ENCODE measurements at places on chromosomes 3 and 15.

DNA sequence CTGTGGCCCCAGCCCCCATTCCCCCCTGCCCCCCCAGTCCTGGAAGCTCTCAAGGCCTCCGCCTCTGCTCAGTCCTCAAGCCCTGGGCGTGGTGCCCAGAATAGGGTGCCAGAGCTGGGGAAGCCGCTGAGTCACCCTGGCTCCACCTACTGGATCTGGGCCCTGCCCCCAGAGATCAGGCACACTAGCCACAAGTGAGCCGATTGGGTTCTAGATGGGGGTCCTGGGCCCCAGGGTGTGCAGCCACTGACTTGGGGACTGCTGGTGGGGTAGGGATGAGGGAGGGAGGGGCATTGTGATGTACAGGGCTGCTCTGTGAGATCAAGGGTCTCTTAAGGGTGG lies 5.7 kb downstream of the EIF4G1 start:
- DNase-seq: peak; percentile 98

GRCh38 chr3:142680710-142681109 lies 43.1 kb upstream of the TRPC1 start:
- no peak for DNase-seq

- no peak for DNase-seq
These were observed 74.8 kb upstream of the P2RY1 start for GRCh38 chr3:152760024-152760563.

GRCh38 chr3:133119176-133119575 lies 81.0 kb downstream of the TMEM108 start:
- no peak for DNase-seq

DNA sequence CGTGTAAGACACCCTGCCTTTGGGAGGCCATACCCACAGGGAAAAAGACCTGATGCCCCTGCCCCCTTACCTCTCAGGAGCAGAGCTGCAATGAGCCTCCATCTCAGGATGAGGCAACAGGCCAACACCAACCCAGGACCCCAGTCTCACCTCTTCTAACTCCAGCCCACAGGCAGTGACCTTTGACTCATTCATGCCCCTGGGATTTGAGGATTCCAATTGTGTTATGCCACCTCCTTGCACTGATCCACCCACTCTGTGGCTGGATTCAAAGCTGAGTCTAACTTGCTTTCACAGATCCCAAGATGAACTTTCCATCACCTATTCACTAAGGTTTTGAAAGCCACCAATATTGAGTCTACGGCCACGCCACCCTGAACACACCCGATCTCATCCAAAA lies 64.7 kb downstream of the MINAR1 start:
- DNase-seq: no peak

- peak; percentile 84 for DNase-seq
These were observed at the start of gene EFCC1 for GRCh38 chr3:129001101-129001805. EFCC1 (plus strand) TSS chr3:129001304; CDS start chr3:129001629, 325 bp downstream.

DNA sequence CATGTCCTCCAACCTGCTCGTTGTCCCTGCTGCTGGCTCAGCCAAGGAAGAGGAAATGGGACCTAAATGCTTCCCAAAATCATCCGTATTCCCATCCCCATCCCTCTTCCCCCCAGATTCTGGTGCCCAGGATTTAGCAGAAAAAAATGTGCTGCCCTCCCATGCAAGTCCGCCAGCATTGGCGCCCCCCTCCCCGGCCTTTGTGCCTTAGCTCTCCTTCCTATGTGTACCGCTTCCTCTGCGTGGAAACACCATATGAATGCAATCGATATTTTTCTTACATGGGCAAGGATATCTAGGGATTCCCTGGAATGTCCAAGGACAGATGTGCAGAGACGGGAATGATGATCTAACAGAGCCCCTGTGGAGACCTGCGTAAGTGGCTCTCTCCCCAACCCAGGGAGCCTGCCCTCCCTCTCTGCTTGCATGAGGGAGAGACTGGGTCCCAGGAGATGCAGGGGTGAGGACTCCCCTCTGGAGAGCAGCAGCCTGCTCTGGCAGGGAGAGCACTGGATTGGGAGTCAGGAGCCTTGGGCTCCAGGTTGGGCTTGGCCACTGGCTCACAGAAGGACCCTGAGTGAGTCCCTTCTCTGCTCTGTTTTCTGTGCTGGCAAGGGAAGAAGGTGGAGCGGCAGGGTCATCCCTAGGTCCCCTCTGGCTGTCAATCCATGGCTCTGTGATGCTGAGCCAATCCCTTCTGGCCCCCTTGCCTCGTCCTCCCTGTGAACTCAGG lies 227.2 kb downstream of the XXYLT1 start:
- no peak for DNase-seq

- no peak for DNase-seq
These were observed 47.5 kb downstream of the ARMC8 start for GRCh38 chr3:138234401-138235179.

DNA sequence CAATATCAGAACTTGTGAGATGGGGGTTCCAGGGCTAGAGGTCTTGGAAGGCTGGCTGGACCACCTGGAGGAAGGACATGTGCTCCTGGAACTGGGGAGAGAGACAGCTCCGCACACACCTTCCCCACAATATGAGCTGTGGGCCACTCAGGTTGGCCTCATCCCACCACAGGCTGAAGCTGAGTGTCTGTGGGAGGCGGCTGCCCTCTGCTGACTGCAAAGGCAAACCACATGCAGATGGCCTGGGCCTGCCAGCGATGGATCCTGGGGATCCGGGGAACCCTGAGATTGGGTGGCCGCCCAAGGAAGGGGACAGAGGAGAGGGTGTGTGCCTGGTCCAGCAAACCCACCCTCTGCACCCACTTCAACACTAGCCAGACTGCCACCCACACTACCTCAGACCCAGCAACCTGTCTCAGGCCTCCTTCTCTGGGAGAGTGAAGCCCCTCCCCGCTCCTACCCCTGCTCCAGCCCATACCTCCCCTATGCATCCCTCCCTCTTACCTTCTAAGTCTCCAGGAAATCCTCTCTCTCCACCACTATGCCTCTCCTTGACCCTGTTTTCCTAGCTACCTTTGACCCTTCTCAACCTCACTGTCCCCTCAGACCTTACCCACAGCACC lies 44.8 kb downstream of the CYP11A1 start:
- peak; percentile 83 for DNase-seq

- DNase-seq: no peak
These were observed 33.1 kb upstream of the UBE2Q2 start for GRCh38 chr15:75809986-75810750.

DNA sequence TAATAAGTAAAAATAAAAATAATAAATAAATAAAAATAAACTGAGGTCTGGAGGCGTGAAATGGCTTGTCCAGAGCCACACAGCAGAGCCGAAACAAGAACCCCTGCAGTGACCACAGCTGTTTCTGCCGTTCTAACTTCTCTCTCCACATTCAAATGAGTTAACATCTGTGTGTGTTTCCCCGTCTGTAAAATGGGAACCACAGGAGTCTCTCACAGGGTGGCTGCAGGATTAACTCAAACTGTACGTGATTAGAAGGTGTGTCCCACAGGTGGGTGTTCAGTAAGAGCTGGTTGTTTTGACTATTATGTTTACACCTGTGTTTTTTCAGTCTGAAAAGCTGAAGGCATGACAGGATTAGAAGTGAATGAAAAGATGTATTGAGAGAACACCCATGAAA lies 27.0 kb upstream of the MUC4 start:
- no peak for DNase-seq

DNA sequence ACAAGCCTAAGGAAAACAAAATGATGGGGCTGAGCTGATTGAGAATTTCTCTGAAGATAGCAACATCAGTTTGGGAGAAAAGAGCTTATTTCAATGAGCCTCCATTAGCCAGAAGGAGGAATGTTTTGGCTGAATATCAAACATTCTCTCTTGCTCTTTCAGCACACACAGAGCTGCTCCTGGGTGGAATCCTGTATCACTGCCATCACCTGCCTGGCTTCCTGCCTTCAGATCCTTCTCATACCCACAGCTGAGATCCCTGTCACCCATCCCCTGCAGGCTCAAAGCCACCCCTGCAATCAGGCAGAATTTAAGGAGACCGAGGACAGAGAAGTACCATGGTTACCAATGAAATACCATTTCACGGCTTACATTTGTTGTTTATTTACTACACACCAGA lies 27.2 kb upstream of the SYN2 start:
- no peak for DNase-seq

DNA sequence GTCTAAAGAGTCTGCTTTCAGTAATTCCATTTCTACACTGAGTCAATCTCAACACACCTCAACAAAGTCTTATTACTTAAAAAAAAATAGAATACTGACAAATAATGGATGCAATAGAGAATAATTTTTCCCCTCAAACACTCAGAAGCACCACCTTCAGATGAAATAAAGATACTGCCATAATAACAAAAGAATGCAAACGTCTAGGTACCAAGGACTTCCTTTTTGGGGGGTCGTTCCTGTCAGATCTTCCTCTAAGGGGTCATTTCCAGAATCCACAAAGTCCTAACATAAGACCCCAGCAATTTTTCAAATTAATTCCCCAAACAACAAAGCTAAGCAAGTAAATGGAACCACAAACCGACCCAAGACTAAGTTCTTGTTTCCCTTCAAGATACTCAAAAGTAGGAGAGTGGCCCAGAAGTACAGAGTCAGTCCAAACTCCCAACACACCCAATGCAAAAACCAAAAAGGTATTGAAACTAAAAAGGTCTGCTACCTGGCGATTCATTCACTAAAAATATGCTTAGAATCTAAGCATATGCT lies 1.3 kb downstream of the RYK start:
- no peak for DNase-seq

DNA sequence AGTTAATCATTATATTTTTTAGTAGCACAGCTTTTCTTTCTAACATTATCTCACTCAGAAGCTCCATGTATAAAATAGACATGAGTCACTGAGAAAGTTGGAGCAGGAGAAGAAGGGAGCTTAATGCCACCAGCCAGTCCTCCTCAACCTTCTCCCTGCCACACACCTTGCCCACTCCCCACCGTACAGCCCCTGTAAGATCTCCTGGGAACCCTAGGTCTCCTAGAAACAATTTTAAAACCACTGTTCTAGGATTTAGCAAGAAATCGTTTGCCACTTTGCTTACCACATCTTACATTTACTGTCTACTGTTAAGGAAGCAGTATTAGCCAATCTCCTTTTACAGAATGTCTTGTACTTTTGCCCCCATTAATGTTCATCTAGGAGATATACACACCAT lies 170.1 kb upstream of the SNTN start:
- no peak for DNase-seq

Data from ovary (tissue), 10 donors.